ENCODE measurements at places on chromosomes 13 and 19.

DNA sequence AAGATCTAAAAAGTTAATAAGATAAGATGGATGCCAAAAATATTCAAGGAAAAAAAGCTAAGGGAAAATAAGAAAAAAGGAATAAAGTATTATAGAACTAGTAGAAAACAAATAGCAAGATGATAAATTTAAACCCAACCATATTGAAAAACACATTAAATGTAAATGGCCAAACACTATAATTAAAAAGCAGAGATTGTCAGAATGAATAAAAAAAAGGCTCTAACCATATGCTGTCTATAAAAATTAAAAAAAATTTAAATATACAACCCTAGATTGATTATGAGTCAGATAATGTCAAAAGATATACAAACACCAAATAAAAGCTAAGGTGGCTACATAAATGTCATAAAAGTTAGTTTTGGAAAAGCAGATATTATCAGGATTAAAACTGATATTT, 617.5 kb upstream of the SGCG start:
- DNase-seq = no peak

DNA sequence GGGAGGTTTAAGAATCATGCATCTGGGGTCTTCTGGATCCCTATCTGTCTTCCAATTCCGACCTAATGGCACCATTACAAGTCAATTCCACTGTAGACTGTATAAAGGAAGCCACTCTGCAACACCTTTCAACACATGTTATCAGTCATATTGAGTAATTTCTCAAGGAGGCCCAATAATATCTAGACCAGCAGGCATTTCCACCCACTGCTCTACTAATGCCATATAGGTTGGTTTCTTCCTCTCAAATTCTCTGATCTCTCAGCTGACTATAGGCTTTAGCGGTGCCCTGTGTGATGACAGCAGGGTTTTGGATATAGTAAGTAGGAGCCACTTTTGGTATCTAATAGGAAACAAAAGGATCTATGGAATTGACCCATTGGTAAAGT, 12.4 kb upstream of the ITM2B start:
- DNase-seq = no peak

- DNase-seq = no peak
These were observed 3.0 kb upstream of the SLC6A16 start for GRCh38 chr19:49327878-49328544.

DNA sequence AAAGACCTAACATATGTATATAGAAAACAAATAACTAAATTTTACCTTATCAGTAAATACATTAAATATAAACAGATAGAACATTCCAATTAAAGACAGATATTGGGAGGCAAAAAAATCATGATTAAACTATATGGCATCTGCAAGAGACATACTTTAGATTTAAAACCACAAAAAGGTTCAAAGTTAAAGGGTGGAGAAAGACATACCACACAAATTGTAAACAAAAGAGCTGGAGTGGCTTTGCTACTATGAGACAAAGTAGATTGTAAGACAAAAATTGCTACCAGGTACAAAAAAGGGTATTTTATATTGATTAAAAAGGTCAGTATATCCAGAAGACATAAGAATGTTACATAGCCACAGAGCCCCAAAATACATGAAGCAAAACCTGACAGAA, 200.2 kb downstream of the KCNRG start:
- DNase-seq = no peak

GRCh38 chr19:3024870-3025548, 4.1 kb downstream of the TLE2 start:
- DNase-seq = no peak

DNA sequence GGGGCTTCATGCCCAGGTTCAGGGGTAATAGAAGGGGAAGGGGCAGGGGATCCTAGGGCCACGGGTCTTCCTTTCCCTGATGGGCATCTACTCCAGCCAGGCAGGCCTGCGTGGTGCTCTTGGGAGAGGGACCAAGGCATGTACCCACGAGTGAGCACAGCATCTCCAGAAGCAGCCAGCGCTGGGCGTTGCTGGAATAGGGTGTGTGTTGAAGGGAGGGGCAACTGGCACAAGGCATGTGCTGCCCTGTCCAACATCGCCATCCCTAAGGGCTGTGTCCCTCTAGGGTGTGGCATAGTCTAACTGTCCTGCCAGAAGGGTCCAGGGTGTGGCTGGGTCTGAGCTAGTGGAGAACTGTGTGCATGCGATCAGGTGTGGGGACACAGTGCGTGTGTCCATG, 2.9 kb downstream of the NOTCH3 start:
- no peak for DNase-seq

DNA sequence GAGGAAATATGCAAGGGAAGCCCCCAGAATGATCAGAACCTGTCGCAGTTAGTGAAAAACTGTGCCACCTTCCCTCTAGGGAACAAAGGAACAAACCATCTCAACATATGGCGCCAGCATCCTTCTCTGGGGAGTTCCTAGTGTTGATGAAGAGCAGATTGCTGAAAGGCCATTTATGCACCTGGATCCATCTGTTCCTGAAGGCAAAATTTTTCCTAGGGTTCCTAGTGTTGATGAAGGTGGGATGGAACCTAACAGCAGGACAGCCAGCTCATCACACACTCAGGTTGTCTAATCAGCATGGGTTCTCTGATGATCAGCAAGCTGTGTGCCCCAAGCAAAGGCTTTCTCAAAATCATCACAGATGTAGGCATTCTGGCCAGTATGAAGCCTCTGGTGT, 32.6 kb downstream of the ZNF473 start:
- DNase-seq = no peak

DNA sequence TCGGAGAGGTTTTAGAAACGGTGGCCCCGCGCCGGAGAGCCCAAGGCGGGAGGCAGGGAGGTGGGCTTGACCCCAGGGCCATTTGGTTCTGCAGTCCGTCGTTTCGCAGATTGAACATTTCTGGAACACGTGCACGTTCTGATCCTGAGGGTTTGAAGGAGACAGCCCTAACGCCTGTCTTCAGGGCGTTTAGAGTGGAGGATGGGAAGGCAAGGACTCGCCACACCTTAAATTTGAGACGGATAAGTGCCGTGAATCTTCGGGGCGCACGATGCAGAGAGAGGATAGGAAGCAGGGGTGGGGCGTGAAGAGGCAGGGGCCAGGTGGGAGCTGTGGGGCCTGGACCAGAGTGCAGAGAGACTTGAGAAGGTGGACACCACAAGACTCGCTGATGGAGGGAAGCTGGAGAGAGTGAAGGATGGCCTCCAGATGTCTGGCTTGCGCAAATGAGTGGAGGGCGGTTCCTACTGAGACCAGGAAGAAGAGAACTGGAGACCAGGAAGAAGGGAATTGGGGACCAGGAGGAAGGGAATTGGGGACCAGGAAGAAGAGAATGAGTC, 804 bp upstream of the MIER2 start:
- no peak for DNase-seq

- DNase-seq = peak; percentile 90
These were observed 41.4 kb downstream of the LYL1 start for GRCh38 chr19:13060964-13061927.

GRCh38 chr19:46100344-46100743, 24.1 kb downstream of the IGFL3 start:
- no peak for DNase-seq

- DNase-seq = no peak
These were observed 177.4 kb upstream of the UBL3 start for GRCh38 chr13:30027569-30028455.

- no peak for DNase-seq
These were observed 4.0 kb upstream of the PCDH8 start for GRCh38 chr13:52852444-52852843.

- DNase-seq = no peak
These were observed 35.5 kb downstream of the GAS6 start for GRCh38 chr13:113828282-113828825.

DNA sequence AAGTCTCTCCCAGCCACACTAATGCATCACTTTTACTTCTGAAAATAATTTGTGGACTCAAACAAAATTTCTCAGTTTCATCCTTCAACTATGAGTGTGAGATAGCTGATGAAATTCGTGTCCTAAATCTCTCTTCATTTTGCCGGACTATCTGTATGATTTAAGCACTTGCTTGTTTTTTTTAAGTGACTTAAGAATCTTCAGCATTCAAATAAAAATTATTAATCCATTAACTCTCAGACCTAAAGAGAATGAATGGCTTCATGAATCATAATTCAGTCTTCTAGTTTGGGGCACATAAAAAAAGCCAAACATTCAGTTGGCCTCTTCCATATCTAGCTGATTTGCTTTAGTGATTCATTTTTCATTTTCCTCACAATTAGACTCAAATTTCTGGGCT, 579.5 kb downstream of the DCT start:
- no peak for DNase-seq

DNA sequence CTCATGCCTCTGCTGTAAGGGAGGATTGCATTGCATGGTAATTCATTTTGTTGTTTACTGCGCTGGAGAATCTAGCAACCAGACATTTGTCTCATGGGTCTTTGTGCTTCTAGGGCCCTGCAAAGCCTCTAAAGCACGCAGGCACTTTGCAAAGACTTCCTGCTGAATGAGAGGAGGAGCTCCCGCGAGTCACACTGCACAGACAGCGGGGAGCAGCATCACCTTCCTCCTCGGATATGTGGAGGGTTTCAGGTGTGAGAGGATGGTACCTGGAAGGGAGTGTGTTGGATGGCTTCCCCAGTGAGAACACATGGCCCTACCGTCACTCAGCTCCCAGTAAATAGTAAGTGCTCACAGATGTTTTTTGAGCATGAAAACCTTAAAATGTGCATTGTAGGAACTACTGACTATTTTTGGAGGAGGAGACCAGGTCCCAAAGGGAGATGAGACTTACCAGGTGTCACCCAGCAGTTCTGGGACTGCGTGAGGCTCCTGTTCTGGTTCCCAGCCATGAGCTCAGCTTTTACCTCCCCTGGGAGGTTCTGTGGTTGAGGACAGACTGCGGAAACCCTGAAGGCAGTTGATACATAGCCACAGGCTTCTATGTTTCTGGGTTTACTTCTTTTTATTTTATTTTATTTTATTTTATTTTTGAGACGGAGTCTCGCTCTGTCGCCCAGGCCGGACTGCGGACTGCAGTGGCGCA, 278.0 kb downstream of the FGF9 start:
- DNase-seq = no peak

DNA sequence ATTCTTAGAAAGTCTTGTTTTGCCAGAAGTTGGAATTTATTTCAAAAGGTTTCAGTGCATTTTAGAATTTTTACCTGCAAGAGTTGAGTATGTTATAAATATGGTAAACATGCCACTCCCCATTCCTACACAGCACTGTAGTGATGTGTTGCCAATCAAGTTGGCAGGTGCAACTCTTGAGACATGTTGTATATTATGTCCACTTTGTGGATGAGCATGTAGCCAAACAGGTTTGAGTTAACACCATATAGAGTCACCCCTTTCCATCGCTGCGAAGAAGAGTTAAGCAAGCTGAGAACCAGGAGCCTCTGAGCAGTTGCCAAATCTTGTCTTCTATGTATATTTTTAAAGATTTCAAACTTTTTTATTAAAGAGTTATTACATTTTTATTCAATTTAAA, 359.8 kb downstream of the LMO7 start:
- DNase-seq = no peak

DNA sequence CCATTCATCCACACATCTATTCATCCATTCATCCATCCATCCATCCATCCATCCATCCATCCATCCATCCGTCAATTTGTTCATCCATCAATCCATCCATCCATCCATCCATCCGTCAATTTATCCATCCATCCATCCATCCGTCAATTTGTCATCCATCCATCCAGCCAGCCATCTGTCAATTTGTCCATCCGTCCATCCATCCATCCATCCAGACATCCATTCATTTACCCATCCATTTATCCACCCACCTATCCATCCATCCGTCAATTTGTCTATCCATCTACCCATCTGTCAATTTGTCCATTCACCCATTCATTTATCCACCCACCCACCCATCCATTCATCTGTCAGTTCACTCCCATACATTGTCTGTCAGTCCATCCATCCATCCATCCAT, 209.5 kb upstream of the ZNF536 start:
- no peak for DNase-seq

DNA sequence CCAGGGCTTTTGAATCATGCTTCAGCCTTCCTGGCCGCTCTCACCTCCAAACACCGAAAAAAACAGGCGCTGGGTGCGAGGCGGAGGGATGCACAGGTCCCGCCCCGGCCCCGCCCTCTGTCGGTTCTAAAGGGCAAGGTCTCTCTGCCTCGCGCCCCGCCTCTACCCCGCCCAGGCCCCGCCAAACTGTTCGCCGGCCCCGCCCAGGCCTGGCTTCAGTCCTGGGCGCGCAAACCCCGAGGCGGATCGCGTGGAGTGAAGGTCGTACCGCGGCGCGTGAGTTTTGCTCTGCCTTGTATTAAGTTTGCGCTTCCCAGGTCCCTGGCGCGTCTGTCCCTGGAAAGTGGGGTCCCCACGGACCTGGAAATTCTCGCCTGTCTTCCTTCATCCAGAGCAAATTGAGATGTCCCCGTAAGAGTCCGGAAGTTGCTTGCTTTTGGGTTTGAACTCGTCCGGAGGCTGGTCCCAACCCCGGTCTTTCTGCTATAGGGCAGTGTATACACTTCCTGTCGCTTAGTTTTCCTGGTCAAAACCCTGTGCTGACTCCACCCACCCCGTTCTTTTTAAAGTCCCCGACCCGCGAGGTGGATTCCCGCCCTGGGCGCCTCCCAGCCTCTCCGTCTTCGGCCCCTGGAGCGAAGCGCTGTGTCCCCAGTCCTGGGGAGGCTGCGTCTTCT, 8.4 kb downstream of the ZNF808 start:
- peak; percentile 83 for DNase-seq

DNA sequence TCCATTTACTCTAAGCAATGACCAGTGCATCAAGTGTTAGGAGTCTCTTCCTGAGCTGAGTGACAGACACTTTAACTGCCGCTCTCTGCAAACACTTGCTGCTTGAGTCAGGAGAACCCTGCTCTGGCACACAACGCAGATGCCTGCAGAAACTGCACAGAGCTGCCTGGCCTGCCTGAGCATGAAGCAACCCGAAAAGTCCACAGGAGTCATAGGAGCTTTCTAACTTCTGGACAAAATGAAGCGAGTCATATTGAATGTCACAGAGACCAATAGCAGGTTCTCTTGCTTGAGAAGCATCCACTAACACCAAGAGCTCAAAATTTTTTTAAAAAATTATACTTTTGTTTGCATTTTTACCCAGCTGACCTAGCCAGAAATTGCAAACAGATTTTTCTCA, 232.4 kb downstream of the LHFPL6 start:
- DNase-seq = no peak

- no peak for DNase-seq
These were observed 127.8 kb downstream of the CRYL1 start for GRCh38 chr13:20397896-20398295.

DNA sequence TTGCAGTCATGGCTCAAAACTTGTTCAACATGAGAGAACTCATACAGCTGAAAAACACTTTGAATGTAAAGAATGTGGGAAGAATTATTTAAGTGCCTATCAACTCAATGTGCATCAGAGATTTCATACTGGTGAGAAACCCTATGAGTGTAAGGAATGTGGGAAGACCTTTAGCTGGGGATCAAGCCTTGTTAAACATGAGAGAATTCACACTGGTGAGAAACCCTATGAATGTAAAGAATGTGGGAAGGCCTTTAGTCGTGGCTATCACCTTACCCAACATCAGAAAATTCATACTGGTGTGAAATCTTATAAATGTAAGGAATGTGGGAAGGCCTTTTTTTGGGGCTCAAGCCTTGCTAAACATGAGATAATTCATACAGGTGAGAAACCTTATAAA, 20.1 kb downstream of the ZNF283 start:
- DNase-seq = no peak
